ENCODE measurements at places on chromosomes 1 and 21.
A peak's percentile ranks its signal among the peaks of the same experiment; 100 is the strongest.

- no peak for DNase-seq
These were observed 5.3 kb upstream of the CCDC24 start for GRCh38 chr1:43985984-43986595.

DNA sequence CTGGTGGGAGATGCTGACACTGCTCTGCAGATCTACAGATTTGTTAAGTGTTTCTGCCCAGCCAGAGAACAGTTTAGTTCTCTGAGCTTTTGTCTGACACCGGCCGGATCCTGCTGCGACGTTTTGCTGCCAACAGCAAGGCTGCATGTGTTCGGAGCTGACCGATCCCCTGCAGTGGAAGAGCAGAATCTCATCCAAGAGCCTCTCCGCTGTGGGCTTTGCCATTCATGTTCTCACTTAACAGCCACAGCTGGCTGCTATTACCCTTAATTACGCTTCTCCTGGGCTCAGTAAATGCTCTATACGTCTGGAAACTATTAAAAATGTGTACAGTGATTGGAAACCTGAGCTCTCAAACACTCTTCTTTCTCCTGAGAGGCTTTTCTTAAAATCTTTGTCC is 105.3 kb downstream of the BCAR3 start:
- DNase-seq: no peak

DNA sequence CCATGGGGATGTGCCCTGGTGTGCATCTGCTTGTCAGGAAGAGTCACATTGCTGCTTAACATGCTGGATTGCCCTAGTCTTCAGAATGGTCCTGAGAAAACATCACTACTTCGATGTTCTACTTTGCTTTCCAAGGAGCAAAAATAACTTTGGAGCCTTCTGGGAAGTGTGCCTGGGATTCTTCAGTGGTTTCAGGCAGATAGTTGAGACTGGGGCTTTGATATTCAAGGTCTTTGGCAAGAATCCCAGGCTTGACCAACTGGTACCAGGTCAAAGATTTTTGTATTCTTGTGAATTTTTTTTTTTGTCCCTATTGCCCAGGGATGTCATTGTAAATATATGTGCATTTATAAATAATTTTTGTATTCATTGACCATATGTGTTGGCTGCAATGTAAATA is 51.4 kb downstream of the LRIG2 start:
- DNase-seq: no peak

DNA sequence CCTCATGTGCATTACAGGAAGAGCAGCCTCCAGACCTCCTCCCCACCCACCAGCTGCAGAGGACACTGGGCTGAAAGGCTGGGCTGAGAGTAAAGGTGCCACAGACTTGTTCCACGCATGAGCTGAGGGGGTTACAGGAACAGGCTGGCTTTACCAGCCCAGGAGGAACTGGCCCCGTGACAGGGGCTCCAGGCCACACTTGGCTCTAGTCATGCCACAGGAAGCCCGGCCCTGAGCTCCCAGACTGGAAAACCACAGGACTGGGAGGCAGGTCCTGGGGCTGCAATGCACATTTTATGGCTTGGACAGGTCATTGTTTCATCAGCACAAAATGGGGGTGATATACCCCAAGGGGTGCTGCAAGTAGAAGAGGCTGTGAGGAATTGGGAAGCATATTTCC is 35.6 kb downstream of the GPA33 start:
- DNase-seq: no peak

DNA sequence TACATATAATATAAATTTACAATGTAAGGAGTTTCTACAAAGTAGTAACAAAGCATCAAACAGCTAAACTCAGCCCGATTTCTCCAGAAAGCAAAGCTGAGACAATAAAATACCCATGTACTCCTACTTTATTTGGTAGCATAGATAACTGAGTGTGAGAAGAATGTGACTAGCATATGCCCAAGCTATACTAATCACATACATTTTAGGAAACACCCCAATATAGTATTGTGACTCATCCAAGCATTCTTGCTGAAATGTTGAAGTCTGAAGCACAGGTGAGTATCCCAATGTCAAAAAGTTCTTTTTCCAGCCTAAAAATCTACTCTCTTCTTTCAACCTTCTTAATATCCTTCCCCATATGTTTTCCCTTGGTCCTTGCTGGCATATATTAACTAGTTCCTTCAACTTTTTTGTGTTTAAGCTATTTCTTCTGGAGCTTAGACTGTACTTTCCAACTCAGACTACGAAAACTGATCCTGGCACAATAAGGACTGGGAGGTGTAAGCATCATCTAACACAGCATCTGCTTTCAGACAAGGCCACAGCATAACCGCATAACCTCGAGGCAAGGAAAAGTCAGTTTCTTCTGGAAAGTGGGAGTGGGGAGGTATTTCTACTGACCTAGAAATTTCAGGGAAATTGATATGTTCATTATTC is 163.0 kb upstream of the RNPC3 start:
- no peak for DNase-seq

- DNase-seq: no peak
These were observed 47.3 kb downstream of the NTNG1 start for GRCh38 chr1:107188160-107188559.

- DNase-seq: no peak
These were observed 34.6 kb upstream of the RRP15 start for GRCh38 chr1:218250492-218250891.

- no peak for DNase-seq
These were observed 131.1 kb downstream of the HLCS start for GRCh38 chr21:36835383-36835795.

DNA sequence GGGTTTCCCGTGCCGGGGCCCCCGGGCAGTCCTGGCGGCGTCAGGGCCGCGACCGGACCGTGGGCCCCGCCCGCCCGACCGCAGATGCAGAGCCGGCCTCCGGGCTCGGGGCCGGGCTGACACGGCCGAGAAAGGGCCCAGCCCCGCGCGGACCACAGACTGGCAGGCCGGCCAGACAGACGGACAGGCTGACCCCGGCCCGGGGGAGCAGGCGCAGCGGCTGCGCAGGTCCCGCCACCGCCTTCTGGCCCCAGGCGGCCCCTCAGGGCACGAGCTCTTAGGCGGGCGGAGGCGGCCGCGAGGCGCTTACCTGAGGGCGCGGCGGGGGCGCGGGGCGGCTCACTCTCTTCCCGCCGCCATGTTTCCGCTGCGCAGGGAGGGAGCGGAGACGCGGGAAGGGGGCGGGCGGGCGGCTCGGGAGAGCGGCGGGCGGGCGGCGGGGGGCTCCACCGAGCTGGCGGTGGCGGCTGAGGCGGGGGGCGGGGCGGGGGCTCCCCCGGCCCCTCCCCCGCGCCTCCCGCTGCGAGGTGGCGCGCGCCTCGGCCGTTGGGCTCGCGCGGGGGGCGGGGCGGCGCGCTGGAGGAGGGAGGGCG is at the start of gene SCMH1:
TSS of gene SCMH1 (minus strand) at position 558 of the 593 bp plus-strand sequence. CDS start 56,173 bp downstream, outside the sequence.
- peak; percentile 48 for DNase-seq

DNA sequence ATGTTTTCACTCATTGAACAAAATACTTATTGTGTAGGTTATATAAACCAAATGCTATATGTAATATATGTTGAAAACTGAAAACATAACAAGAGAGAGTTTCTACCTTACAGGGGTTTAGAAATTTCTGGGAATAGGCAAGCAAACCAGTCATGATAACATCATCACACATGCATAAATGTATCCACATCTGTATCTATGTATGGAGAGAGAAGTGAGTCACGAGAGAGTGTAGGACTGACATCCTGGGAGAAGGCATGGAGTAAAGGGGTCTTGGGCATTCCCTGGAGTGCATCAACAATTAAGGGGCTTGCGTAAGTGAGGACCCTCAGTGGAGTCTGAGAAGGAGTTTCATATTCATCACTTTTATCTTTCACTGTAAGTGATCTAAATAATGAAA is 65.5 kb downstream of the PCNX2 start:
- DNase-seq: no peak

GRCh38 chr1:216750031-216750627 is 26.9 kb upstream of the ESRRG start:
- DNase-seq: no peak

- DNase-seq: no peak
These were observed 29.3 kb upstream of the ZBTB21 start for GRCh38 chr21:42039470-42039901.

- no peak for DNase-seq
These were observed 14.4 kb downstream of the LAMC2 start for GRCh38 chr1:183200451-183200850.

DNA sequence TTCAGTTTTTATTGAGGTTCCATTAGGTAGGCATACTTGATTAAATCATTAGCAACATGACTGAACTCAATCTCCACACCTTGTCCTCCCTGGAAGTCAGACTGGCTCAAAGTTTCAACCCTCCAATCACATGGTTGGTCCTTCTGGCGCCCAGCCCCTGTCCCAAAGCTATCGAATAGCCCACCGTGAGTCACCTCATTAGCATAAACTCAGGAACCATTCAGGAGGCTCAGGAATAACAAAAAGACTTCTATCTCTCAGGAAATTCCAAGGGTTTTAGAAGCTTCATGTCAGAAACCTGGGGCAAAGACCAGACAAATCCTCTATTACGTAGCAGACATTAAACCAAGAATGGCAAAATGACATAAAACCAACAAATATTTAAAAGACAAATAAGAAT is 78.6 kb downstream of the RGS2 start:
- DNase-seq: no peak

DNA sequence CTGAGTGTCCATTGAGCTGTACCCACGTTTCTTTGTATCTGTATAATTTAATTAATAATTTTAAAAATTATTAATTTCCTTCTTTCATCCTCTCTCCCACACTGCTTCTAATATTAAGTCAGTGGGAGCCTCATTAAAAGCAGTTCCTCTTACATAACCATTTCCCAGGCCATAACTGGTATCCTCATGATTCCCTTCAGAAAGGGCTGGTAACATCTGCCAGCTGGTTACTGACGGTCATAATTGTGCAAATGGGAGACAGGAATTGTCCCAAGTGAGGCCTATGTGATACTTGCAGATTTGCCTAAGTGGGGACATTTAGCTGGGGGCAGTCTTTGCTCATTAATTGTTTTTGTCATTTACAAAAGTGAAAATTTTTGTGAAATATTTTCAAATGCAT is 69.0 kb upstream of the SPAG17 start:
- DNase-seq: no peak

DNA sequence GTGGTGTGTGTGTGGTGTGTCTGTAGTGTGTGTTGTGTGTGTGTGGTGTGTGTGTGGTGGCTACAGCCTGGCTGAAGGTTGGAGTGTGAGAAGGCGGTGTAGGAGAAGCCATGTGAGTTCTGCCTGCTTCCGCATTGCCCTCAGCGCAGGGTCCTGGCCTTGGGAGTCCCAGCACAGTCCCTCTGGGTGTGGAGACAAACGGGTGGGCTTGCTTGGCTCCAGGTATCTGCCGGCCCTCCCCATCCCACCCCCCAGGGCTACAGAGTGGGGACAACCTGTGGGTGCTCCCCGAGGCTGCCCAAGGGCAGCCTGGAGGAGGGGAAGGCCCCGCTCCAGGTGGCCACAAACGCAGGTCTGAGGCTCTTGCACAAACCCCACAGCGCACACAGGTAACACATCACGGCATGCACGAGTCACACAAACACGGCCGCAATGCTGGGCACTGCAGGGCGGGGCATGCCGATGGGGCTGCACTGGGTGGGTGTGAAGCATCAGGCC is 31.7 kb upstream of the ADARB1 start:
- DNase-seq: no peak

DNA sequence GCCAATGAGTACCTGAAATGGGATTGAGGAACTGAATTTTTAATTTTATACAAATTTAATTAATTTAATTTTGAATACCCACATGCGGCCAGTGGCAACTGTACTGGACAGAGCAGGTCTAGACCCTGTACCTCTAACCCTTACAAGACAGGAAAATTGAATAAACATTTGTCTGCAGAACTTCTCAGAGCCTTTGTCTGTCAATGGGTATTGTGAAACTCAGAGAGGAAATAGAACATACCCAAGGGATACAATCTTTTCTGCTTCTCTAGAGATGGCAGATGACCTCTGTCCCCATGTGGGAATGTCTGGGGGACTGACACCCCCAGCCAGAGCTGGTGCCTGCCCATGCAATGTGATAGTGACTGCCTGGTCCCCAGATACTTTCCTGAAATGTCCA is 220.6 kb downstream of the TM2D1 start:
- no peak for DNase-seq

DNA sequence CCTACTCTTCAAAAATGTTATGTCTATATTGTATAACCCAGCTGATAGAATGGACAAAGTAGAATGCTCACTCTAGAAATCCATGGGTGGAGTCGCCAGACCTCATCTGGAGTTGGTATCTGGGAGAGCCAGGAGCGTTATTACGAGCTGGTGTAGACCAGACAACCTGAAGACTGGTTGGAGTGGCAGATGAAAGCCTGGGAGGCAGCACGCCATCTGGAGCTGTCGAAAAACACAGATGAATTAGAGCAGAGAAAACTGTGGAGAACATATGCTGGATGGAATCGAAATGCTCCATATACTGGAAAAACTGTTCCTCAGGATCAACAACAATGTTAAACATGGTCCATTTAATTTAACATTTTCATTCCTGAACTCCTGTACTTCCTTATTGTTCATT is 333.6 kb downstream of the KCTD3 start:
- no peak for DNase-seq

DNA sequence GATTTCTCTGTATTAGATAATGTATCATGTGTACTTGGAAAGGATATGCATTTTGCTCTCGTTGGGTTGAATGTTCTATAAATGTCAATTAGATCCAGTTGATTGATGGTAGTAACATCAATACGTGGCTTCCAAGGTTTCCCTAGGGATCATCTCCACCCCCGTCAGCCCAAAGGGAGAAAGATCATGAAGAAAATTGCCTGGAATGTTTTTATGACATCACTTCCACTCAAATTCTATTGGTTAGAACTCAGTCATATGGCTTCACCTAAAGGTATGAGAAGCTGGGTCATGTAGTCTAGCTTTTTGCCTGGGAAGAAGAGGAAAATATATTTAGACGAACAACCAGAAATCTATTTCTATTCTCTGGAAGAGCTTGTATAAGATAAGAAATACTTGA is at the start of gene C1orf185:
TSS of gene C1orf185 (plus strand) at position 253 of the 400 bp plus-strand sequence. CDS start at position 259, 6 bp downstream.
- DNase-seq: no peak

GRCh38 chr1:56050911-56051310 is 528.5 kb downstream of the PLPP3 start:
- DNase-seq: no peak

DNA sequence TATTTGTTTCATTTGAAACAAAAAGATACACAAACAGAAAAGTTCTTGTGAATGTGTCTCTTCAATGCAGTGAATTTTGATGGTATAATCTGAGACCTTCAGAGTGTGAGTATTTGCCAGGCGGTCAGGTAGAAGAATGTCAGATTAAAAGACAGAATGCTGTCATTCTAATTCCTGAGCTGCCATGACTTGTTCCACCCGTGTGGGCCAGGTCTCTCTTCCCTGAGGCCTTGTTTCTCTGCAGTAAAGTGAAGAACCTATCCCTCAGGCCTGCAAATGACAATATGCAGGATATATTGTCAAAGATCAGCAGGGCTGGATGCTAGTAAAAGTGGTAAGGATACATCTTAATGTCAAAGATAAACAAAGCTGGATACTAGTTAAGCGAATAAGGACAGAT is 111.4 kb downstream of the ZP4 start:
- DNase-seq: no peak

- DNase-seq: peak; percentile 34
These were observed 68.1 kb downstream of the JAK1 start for GRCh38 chr1:64898107-64898861.

GRCh38 chr1:184005506-184005905 is 32.0 kb downstream of the COLGALT2 start:
- no peak for DNase-seq

Data from stimulated activated CD4-positive, alpha-beta T cell treated with anti-CD3 and anti-CD28 coated beads, Interleukin-1b, Interleukin-23, amount 100 ng/mL, for 4 hours (primary cell).